Effector CD4-positive, alpha-beta T cell (primary cell): ENCODE measurements at places on chromosomes 1 and 21.
A peak's percentile ranks its signal among the peaks of the same experiment; 100 is the strongest.

DNA sequence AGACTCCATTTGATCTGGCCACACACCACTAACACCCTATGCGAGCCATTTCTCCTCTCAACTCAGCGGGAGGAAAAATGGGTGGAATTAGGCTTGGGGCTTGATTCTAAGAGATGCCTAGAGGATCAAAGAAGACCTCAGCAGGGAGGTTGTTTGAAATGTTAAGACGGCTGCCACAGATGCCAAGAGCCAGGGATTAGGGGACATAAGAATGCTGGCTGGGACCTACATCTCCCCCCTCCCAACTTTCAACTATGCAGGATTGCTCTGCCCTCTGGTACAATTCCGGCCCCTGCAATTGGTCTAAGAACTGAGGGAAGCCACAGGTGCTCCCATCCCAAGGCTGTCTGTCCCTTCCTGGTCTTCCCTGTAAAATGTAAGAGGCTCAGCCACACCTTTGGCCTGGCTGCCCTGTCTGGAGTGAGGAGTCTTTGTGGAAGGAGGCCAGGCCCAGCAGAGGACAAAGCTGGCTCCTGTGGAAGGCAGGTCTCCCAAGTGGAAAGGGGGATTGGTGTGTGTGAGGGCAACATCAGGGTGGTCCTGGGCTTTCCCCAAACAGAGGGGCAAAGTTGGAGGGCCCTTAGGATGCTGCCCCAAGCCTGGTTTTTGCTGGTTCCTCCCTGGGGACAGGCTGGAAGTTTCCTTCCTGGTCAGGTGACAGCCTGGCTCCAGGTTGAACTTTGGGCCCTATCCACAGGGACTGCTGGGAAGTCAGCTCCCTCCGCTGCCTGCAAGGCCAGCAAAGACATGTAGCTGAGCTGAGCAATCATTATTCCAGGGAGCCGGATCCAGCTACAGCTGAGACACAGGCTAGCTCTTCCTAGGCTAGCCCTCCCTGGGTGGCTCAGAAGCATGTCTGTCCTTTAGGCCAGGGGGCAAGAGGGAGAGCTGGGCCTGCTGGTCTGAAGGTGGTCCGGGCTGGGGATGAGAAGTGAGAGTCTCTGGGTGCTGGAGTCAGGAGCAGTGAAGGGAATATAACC lies 34.5 kb upstream of the SYNC start:
- DNase-seq, result no peak

- no peak for DNase-seq
Observed at GRCh38 chr1:11990303-11991032, 10.2 kb downstream of the MFN2 start.

GRCh38 chr1:227314014-227314848 lies 4.1 kb downstream of the CDC42BPA start:
- DNase-seq, result no peak

DNA sequence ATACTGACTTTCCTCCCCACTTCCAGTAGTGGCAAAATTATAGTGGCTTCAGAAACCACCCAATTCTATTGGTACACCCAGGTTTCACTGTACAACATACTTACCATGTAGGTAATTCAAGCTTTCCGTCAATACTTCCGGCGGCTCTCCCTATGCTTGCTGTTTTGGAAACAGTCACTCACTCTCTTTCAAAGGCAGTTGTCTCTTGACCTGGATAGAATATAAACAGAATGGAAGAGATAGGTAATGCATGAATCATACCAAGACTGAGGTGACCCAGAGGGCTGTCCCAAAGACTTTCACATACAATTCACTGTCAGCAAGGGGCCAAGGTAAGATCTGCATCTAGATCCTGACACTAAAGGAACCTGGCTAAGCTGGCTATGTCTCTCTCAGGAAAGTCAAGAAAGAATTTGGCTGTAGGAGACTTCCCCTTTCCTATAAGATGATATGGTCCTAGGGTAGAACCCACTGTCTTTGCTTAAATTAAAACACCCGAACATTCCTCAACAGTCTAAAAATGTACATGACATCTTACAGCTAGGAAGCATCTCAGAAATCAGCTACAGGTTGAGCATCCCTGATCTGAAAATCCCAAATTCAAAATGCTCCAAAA lies 59.6 kb downstream of the LUZP1 start:
- no peak for DNase-seq

- no peak for DNase-seq
Observed at GRCh38 chr1:103283841-103284669, 175.7 kb upstream of the COL11A1 start.

- DNase-seq, result no peak
Observed at GRCh38 chr21:15283789-15284188, 219.0 kb upstream of the NRIP1 start.

DNA sequence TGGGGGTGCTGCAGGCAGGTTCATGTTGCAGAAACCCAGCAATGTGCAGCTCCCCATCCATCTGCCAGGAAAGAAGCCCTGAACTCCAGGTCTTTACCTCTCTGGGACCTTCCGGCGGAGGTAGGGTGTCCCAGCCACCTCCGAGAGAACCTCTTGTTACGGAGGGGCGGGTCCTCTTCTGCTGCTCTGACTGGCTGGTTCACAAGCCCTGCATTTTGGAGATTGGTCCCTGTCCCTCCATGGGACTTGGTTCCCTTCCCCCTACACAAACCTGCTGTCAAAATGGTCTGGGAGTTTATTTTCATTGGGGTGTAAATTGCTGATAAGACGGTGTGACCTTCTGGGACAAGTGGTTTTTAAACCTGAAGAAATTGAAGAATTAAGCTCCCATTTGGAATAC lies 8.0 kb upstream of the CELSR2 start:
- DNase-seq, result no peak

DNA sequence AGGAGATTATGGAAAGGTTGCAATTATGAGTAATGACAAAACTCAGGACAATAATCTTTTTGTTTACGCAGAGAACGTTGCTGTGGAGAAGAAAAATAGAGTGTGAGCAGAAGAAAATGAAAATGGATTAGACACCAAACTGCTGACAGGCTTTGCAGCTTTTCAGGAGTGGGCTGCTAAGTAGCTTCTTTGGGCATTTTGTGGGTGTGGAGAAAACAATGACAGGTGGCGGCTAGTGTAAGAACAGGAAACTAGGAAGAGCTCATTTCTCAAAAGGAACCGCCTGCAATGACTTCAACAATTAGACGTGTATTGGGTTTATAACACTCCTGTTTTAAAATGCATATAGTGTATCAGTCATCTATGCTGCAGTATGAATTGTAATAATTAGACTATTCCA lies 18.3 kb upstream of the PALMD start:
- no peak for DNase-seq

DNA sequence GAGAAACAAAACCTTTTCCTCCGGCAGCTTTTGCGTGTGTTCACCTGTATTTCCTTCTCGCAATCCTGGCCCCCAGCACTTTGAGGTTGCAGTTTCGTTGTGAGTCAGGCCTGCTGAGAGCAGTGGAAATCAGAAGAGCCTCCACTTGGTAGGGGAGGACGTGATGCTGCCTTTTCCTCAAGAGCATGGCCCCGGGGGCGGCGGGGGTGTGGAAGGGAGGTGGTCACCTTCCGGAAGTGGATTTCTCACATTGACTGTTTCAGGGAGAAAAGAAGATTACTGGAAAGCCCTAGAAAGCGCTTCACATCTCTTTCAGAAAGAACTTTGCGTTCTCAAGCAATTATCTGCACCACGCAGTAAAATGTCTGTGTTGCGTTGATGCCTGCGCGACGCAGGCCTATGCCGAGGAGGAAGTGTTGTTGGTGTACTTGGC lies 12.2 kb upstream of the IL10 start:
- peak; percentile 50 for DNase-seq

DNA sequence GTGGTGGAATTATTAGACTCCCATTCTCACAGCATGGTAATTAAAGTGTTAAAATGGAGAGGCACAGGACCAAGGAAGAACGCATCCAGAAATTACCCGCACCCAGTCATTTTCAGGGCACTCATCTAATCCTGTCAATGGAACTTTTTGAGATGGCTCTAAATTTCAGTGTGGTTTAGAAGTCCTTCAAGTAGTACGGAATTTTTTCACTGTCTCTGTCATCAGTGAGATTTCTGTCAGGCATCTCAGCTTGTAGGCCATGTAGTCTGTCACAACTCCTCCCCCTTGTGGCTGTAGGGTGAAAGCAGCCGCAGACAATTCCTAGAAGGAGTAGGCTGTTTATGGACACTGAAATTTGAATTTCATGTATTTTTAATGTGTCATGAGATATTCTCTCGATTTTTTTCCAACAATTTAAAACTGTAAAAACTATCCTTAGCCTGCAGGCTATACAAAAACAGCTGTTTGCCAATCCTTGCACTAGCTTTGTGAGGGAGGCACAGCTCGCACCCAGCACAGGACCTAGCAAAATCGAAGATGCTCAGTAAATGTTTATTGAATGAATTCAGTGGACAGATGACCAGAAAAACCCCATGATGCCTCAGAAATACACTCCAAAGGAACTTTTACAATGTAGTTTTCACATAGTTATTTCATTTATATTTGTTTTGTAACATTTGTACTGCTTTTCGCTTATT lies 6.6 kb upstream of the NUP133 start:
- peak; percentile 54 for DNase-seq

DNA sequence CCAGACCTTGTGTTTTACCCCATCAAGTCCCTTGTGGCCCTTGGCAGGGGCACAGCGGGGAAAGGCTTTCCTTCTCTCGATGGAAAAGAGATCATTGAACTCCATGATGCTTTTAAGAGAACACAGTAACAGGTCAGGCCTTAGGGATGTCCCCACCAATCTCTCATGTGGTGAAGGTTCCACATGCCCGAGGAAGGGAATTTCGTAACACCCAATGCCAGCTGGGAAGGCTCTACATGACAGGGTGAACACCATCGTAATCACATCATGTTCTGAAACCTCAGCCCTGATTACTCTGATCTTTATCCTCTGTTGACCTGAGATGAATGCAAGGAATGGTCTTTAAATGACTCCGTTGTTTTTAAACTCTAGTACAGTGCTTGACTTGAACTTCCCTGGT lies 105.5 kb upstream of the SPAG17 start:
- no peak for DNase-seq

DNA sequence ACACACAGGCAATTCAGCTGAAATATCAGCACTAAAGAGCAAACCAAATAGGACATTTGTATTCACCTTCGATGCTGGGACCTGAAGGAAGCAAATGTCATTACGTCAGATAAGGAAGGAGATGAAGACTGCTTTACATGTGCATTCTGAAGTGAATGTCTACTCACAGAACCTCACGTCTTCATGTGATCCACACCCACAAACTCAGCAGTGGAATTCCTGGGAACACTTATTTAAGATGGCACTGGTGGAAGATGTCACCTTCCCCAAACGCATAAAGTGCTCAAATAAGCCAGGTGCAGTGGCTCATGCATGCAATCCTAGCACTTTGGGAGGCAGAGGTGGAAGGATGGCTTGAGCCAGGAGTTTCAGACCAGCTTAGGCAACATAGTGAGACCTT lies 11.4 kb downstream of the PGBD5 start:
- DNase-seq, result no peak

DNA sequence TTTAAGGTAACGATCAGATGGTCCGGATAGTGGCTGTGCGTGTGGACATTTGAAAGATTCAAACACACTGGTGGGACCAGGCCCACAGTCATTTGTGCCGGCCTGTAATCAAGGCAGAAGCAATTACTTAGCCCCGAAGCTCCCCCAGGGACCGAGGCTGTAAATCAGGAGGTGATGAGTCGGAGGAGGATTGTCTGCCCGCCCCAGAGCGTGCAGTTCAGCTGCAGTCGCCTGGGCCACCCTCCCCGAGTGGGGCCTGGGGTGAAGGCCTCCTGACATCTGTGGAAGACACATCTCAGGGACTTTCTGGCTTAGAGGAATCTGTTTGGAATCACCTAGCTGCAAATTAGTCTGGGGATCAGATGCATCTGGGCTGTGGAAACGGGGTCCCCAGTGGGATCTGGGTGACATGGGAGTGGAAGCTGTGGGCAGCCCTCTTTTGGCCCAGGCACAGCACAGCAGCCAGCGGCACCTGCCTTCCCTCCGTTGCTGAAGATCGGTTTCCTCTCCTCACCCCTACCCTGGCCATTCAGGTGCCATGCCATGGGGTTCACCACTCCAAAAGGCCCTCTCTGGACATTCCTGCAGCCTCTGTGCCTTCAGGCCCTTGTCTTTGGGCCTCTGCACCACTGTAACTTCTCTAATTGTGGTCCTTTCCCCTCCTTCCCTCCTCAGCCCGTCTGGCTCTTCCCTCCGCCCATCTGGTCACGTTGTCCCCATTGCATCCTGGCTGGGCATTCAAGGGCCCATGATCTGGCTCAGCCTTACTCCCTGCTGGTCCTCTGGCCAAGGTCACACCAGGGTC lies 25.7 kb downstream of the LHX4 start:
- DNase-seq, result no peak

DNA sequence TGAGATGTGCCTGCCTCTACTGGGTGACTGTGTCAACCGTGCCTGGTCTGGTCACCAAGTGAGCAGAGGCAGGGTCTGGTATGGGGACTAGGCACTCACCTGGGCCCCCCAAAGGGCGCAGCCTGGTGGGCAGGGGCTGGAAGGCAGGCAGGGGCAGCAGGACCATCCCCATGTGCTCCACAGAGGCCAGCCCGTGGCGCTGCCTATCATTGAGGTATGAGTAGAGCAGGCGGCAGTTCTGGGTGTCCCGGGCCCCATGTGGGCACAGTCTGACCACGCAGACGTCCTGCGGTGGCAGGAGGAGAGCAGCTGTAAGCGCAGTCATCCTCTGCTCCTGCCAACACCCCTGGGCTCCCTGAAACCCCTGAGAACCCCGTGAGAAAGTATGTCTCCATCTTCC lies 23.7 kb downstream of the SPOCD1 start:
- no peak for DNase-seq

GRCh38 chr1:178092878-178093493 lies 918 bp upstream of the RASAL2 start:
- DNase-seq, result no peak

- DNase-seq, result no peak
Observed at GRCh38 chr1:235129774-235130570, 1.3 kb upstream of the TOMM20 start.

DNA sequence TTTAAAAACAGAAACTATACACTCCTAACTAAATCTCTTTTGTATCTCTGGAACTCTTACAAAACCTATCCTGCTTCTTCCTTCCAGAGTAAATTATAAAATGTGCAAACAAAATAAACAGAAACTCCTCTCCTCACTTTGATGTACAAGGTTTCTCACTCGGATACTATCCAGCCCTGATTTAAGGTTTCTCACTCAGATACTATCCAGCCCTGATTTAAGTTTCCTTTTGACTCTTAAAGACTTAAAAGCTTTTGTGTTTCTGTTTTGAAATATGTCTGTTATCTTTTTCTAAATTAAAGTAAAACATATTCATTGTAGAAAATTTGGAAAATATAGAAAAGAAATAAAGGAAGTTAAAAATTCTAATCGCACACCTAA lies 132.5 kb downstream of the CRB1 start:
- no peak for DNase-seq

GRCh38 chr1:222043444-222044292 lies 301.8 kb upstream of the DUSP10 start:
- no peak for DNase-seq

DNA sequence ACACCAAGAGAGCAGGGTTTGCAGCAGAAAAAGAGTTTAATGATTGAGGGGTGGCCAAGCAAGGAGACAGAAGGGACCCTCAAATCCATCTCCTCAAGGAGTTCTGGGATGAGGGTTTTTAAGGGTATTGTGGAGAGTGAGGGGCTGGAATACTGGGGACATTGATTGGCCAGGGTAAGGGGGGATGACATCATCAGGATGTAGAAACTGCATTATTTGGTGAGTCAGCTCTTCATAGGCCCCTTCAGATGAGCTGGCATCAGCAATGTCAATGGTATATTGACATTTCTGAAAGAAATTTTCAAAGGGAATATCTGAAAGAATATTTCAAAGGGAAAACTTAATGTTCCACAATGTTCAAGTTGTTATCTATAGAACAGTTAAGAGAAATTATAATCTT lies 168.1 kb upstream of the SNX7 start:
- DNase-seq, result no peak

- no peak for DNase-seq
Observed at GRCh38 chr1:182196897-182197870, 135.7 kb upstream of the ZNF648 start.
